ENCODE measurements at places on chromosomes 4 and X. TPM values are rescaled to one million over a fixed set of nuclear protein-coding genes. Genes with fewer than 3 reads are reported as not detected.

RAPGEF2 gene
- 27.0 TPM for total RNA-seq

THAP6 gene
- 17.4 TPM for total RNA-seq

TREX2 gene
- 0.32 TPM for total RNA-seq

F11 gene
- total RNA-seq = not detected

GPR82 gene
- not detected for total RNA-seq

CNKSR2 gene
- total RNA-seq = not detected

DNA sequence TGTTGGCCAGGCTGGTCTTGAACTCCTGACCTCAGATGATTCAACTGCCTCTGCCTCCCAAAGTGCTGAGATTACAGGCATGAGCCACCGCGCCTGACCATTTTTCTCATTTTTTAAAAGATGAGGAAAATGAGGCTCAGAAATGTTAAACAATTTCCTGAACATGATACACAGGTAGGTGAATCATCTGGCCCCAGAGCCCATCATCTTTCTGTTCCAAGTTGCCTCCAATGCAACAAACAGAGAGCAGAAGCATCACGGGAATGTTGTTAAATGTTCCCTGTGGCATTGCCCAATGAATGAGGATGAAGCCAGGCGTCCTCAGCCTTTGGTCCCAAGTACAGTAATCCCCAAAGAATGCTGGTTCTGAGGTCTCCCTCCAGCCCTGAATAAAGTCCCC is 31.3 kb upstream of the ANXA5 start:
- peak; percentile 88 for DNase-seq

- peak; percentile 81 for DNase-seq
These were observed 390.7 kb downstream of the MAPK10 start for GRCh38 chr4:85968945-85969819.

DNA sequence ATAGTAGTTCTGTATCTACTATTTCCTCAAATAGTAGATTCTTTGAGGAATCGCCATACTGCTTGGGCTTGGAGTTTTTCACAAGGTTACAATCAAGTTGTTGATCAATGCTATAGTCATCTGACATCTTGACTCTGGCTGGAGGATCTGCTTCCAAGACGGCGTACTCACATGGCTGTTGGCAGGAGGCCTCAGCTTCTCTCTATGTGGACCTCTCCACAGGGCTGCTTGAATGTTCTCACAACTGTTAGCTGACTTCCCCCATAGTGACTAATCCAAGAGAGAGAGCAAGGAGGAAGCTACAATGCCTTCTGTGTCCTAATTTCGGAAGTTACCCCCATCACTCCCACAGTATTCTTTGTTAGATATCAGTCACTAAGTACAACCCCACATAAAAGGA is 10.3 kb downstream of the EGFL6 start:
- no peak for DNase-seq

GRCh38 chr4:152283801-152284470 is 252.0 kb downstream of the FBXW7 start:
- peak; percentile 46 for DNase-seq

GRCh38 chrX:154779261-154779660 is 16.6 kb downstream of the DKC1 start:
- peak; percentile 55 for DNase-seq

- no peak for DNase-seq
These were observed 57.9 kb upstream of the PRSS48 start for GRCh38 chr4:151219091-151219490.

DNA sequence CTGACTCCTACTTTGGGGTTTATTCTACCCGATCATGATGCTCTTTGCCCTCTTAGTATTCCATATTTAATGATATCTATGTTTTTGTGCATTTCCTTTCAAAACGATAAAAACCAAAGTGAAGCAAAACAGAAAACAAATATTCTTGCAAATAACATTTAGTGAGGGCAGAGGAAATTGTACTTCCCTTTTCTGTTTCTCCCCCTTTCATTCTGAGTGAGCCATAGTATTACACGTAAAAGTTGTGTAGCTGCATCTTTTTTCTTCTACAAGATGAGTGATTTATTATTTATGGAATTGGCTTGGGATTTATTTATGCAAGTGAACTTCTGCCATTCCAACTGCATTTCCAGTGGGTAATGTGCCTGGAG is 109.9 kb downstream of the AFF2 start:
- no peak for DNase-seq

All from HFFc6 (cell line).